Psoas muscle (tissue), 8 donors: ENCODE measurements at places on chromosomes 12 and 14. TPM values are rescaled to one million over a fixed set of nuclear protein-coding genes. Genes with fewer than 3 reads are reported as not detected.

DNA sequence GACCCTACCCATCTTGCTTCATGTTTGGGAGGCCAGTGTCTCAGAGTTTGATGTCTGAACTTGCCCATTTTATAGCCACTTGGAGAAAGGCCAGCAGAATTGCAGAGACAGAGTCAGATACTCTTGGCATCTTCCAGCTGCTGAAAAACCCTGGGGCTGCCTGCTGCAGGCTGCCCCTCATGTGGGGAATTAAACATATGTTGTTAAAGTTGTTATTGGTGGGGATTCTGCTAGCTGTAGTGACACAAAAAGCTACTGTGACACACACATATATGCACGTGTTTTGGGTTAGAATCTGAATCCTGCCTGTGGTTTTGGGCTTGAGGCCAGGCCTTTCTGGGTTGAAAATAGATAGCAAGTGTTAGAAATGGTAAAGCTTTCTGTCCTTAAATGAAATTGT, 1288.4 kb downstream of the AACS start:
- no peak overlapping the region for H3K27ac ChIP-seq
- DNase-seq, result no peak
- no peaks in the 10 kb centered on the region for H3K36me3 ChIP-seq
- no peaks in the 10 kb centered on the region for H3K27me3 ChIP-seq
- no peaks in the 10 kb centered on the region for H3K4me1 ChIP-seq
- H3K4me3 ChIP-seq, result no peak overlapping the region

- no peaks in the 10 kb centered on the region for H3K27me3 ChIP-seq
- no peaks in the 10 kb centered on the region for H3K4me1 ChIP-seq
- no peak for DNase-seq
- H3K27ac ChIP-seq, result no peak overlapping the region
- H3K36me3 ChIP-seq, result no peaks in the 10 kb centered on the region
- H3K4me3 ChIP-seq, result no peak overlapping the region
Observed at GRCh38 chr12:91364471-91365184, 182.0 kb upstream of the DCN start.

Gene POU6F1
- 20.9 TPM for total RNA-seq

DNA sequence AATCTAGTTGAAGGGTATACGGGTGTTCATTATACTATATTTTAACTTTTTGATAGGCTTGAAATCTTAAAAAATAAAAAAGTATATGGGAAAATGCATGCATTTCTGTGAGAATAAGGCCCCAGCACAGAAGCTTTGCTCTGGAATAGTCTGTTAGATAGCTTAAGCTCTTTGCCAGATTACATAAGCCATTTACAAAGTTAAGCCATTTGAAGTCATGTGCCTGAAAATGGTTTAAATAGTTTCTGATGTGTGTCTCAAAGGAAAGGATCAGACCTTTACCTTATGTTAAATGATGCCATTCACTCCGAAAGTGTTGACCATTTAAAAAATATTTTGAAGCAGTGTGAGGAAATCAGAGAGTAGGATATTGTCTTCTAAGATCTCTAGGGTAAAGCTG, 51.3 kb downstream of the WASHC4 start:
- no peaks in the 10 kb centered on the region for H3K4me1 ChIP-seq
- no peak overlapping the region for H3K4me3 ChIP-seq
- no peak overlapping the region for H3K27ac ChIP-seq
- DNase-seq, result no peak
- H3K36me3 ChIP-seq, result peaks cover 4% of the 10 kb centered on the region

Gene COX8C
- total RNA-seq, result 0.54 TPM

DNA sequence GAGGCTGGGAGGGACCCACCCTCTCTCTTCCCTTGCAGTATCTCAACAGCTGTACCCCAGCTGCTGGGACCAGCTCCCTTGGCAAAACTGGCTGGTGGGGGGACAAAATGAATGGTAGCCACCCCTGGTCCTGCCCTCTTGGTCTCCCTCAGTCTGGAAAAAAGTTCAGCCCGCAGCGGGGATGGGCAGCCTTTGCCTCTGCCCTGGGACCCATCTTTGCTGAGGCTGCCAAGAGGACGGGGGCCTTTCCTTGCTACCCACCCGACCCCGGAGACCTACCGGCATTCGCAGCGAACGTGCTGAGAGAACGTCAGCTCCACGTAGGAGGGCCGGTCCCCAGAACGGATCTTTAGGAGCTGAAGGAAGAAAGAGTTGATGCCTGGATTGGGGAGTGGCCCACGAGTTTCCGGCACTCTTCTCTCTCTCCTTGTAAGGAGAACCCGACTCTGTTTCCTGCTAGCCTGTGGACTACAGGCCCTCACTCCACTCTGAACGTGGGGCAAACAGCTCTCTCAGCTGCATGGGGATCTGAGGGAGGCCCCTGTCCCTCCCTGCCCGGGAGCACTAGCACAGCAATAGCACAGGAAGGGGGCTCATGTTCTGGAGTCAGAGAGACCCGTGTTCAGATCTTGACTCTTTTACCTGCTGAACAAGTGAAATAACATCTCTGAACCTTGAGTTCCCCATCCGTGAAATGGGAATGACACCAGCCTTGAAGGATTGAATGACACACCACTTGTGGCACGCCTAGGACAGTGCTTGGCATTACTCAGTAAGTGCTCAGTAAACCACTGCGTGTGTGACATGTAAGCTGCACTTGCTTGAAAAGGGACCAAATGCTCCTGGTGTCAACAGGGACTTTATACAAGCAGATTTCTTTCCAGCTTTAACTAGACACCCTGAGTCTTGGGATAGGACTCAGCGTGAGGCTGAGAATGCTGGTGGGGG, 6.9 kb downstream of the PGF start:
- H3K27me3 ChIP-seq, result no peaks in the 10 kb centered on the region
- no peak for DNase-seq
- no peak overlapping the region for H3K4me3 ChIP-seq

- no peaks in the 10 kb centered on the region for H3K4me1 ChIP-seq
- no peak overlapping the region for H3K27ac ChIP-seq
- DNase-seq, result no peak
- no peak overlapping the region for H3K4me3 ChIP-seq
- no peaks in the 10 kb centered on the region for H3K36me3 ChIP-seq
Observed at GRCh38 chr14:97377550-97377949, 580.4 kb downstream of the VRK1 start.

DNA sequence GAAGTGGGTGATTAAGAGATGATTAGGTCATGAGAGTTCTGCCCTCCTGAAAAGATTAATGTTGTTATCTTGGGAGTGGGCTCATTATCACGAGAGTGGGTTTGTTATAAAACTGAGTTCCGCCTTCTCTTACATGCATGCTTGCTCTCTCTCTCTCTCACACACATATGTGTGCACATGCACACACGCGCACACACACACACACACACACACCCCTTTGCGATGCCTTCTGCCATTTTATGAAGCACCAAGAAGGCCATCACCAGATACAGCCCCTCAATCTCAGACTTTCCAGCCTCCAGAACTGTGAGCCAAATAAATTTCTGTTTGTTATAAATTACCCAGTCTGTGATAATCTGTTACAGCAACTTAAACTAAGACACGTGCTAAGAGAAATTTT, 5.7 kb upstream of the SLC41A2 start:
- H3K36me3 ChIP-seq, result no peaks in the 10 kb centered on the region
- no peak overlapping the region for H3K4me3 ChIP-seq
- DNase-seq, result no peak
- peaks cover 2% of the 10 kb centered on the region for H3K27me3 ChIP-seq
- peaks cover 4% of the 10 kb centered on the region for H3K4me1 ChIP-seq
- no peak overlapping the region for H3K27ac ChIP-seq

DNA sequence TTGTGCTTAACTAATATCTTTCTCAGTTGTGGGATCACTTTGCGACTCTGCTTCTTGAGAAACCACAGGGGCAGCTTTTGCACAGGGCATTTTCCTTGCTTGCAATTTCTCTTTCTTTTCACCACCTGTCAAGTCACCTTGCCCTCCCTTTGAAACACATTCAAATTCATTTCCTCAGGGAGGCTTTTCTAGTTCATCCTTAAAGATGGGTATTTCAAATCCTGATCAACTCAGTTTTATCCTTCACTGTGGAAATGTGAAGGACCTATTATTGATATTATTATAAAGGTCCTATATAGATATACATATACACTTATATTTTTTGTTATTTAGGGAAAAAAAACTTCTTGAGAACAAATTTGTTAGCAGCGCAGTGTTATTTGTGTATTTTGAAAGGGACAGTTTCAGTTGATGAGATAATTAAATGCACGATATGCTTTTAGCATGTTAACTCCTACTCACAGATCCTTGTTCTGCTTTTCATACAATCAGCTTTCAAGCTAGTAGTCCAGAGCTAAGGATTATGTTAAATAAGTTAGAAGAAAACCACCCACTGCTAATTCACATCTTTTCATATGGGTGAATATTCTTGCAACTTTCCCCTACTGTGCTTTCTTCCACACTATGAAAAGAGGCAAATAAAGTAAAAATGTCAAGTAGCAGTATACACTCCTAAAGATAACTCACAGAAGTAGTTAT, 501.4 kb upstream of the RGS6 start:
- no peaks in the 10 kb centered on the region for H3K27me3 ChIP-seq
- H3K36me3 ChIP-seq, result no peaks in the 10 kb centered on the region
- no peak overlapping the region for H3K4me3 ChIP-seq
- no peaks in the 10 kb centered on the region for H3K4me1 ChIP-seq
- H3K27ac ChIP-seq, result no peak overlapping the region
- DNase-seq, result no peak

- H3K27me3 ChIP-seq, result no peaks in the 10 kb centered on the region
- no peaks in the 10 kb centered on the region for H3K36me3 ChIP-seq
- DNase-seq, result peak; percentile 21
- H3K27ac ChIP-seq, result no peak overlapping the region
- H3K4me3 ChIP-seq, result no peak overlapping the region
Observed at GRCh38 chr14:22448905-22449599, 140.0 kb downstream of the DAD1 start.

GRCh38 chr12:70615174-70615866, 21.9 kb downstream of the PTPRB start:
- no peak overlapping the region for H3K27ac ChIP-seq
- no peaks in the 10 kb centered on the region for H3K36me3 ChIP-seq
- H3K4me1 ChIP-seq, result no peaks in the 10 kb centered on the region
- peaks cover 7% of the 10 kb centered on the region for H3K27me3 ChIP-seq

Gene CDK17
- total RNA-seq, result 13.3 TPM

Gene DENR
- total RNA-seq, result 31.5 TPM

GRCh38 chr14:100731846-100732765, 5.4 kb downstream of the DLK1 start:
- DNase-seq, result no peak
- no peaks in the 10 kb centered on the region for H3K27me3 ChIP-seq
- no peak overlapping the region for H3K4me3 ChIP-seq
- H3K4me1 ChIP-seq, result no peaks in the 10 kb centered on the region

Gene RNASE3
- not detected for total RNA-seq

Gene FAR2
- total RNA-seq, result 1.3 TPM

DNA sequence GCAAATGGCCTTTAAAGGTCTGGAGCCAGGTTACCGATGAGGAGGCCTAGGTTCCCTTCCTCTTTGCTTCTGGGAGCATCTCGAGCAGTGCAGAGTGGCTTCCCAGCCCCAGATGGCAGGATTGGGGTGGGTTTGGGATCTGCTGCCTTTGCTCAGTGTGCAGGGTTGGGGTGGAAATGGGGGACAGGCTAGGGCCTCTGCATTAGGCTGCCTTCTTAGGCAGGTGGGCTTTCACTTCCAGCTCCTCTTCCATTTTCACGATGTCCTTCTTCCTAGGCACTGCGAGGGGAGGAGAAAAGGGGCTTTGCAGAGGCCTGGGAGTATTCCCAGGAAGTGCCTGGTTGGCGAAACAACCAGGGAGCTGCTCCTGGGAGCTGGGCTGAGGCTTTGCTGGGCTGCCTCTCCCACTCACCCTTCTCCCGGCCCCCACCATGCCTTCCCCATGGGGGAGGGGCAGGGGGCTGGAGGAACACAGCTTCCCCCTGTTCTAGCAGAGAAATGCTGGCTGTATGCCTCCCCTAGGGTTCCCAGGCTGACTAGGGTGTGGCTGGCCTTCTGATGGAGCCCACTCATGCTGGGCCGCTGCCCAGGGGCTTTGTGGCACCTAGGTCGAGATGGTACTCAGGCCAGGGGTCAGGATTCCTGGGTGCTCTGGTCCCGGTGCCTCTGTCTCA, 2.4 kb downstream of the NR4A1 start:
- H3K27ac ChIP-seq, result peak overlapping the region; percentile 93
- peak; percentile 31 for DNase-seq
- peaks cover 33% of the 10 kb centered on the region for H3K4me1 ChIP-seq
- peak overlapping the region; percentile 72 for H3K4me3 ChIP-seq
- peaks cover 46% of the 10 kb centered on the region for H3K36me3 ChIP-seq
- no peaks in the 10 kb centered on the region for H3K27me3 ChIP-seq

GRCh38 chr14:60981633-60982455, 799 bp downstream of the SLC38A6 start:
- H3K4me1 ChIP-seq, result peaks cover 37% of the 10 kb centered on the region
- H3K27me3 ChIP-seq, result no peaks in the 10 kb centered on the region
- DNase-seq, result no peak
- peak overlapping the region; percentile 98 for H3K27ac ChIP-seq
- H3K4me3 ChIP-seq, result peak overlapping the region; percentile 94

Gene EPYC
- not detected for total RNA-seq

GRCh38 chr12:116592731-116593130, 33.5 kb downstream of the MAP1LC3B2 start:
- H3K4me1 ChIP-seq, result peaks cover 6% of the 10 kb centered on the region
- H3K27me3 ChIP-seq, result no peaks in the 10 kb centered on the region
- H3K4me3 ChIP-seq, result no peak overlapping the region
- no peak overlapping the region for H3K27ac ChIP-seq
- no peak for DNase-seq

Gene C12orf54
- 2.0 TPM for total RNA-seq

DNA sequence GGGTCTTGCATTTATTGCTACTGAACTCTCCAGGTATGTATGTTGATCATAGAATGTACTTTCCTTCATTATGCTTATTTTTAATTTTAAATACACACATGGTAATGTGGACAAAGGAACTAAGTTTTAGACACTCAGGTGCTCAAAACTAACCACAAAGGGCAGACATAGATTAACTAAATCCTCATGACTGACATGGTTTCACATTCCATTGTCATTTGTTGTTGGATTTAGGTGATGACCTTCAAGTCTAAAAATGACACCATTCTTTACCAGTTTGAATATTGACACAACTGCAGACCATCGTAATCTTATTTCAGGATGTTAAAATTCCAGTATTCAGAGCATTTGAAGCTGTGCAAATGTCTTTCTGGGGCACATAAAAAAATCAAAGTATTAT, 128.4 kb downstream of the BBS10 start:
- H3K4me3 ChIP-seq, result no peak overlapping the region
- no peaks in the 10 kb centered on the region for H3K4me1 ChIP-seq
- H3K36me3 ChIP-seq, result no peaks in the 10 kb centered on the region
- H3K27me3 ChIP-seq, result no peaks in the 10 kb centered on the region
- no peak for DNase-seq

Gene INHBE
- total RNA-seq, result 3.7 TPM

- no peaks in the 10 kb centered on the region for H3K4me1 ChIP-seq
- no peak overlapping the region for H3K27ac ChIP-seq
- H3K4me3 ChIP-seq, result no peak overlapping the region
- H3K27me3 ChIP-seq, result no peaks in the 10 kb centered on the region
- DNase-seq, result no peak
- no peaks in the 10 kb centered on the region for H3K36me3 ChIP-seq
Observed at GRCh38 chr14:59123975-59124374, 64.5 kb upstream of the DAAM1 start.
